ENCODE measurements at places on chromosomes 1 and 21. TPM values are rescaled to one million over a fixed set of nuclear protein-coding genes. Genes with fewer than 3 reads are reported as not detected.

Gene TAS1R1
- total RNA-seq, result not detected

Gene PCAT6
- 0.97 TPM for total RNA-seq

Gene SH2D5
- total RNA-seq, result not detected

Gene KPRP
- total RNA-seq, result not detected

Gene NTMT2
- not detected for total RNA-seq

Gene C1orf21
- 0.78 TPM for total RNA-seq

Gene GGPS1
- total RNA-seq, result 28.0 TPM

Gene ZBTB8B
- total RNA-seq, result not detected

Gene VCAM1
- not detected for total RNA-seq

Gene LIN28A
- not detected for total RNA-seq

Gene FMO4
- total RNA-seq, result 1.5 TPM

Gene PRRX1
- not detected for total RNA-seq

Gene TMEM50B
- total RNA-seq, result 41.7 TPM

Gene DMBX1
- not detected for total RNA-seq

Gene FMOD
- total RNA-seq, result not detected

Gene S100A5
- 1.1 TPM for total RNA-seq

Gene TFF2
- total RNA-seq, result not detected

Gene FMO1
- total RNA-seq, result not detected

All from T-helper 17 cell (primary cell).